Skeletal muscle tissue (tissue), 5 donors: ENCODE measurements at places on chromosomes 2 and 18. TPM values are rescaled to one million over a fixed set of nuclear protein-coding genes. Genes with fewer than 3 reads are reported as not detected.

RESP18 gene
- not detected for total RNA-seq

REG1B gene
- not detected for total RNA-seq

MFSD6 gene
- total RNA-seq: 8.4 TPM

PLEKHM3 gene
- 20.9 TPM for total RNA-seq

PROM2 gene
- under 0.01 TPM for total RNA-seq

DAW1 gene
- not detected for total RNA-seq

LINC00305 gene
- total RNA-seq: not detected

MAP3K19 gene
- not detected for total RNA-seq

PSMA8 gene
- total RNA-seq: not detected

NGEF gene
- 2.6 TPM for total RNA-seq

COBLL1 gene
- total RNA-seq: 11.0 TPM

EML6 gene
- 10.4 TPM for total RNA-seq

TBC1D8 gene
- total RNA-seq: 16.2 TPM

ANKRD36 gene
- total RNA-seq: 25.1 TPM

CHAC2 gene
- 1.6 TPM for total RNA-seq

CD207 gene
- under 0.01 TPM for total RNA-seq

HPCAL1 gene
- 15.1 TPM for total RNA-seq

DSG3 gene
- not detected for total RNA-seq

COX5B gene
- total RNA-seq: 669 TPM

SP9 gene
- not detected for total RNA-seq

NAT8 gene
- not detected for total RNA-seq

SCN9A gene
- total RNA-seq: 14.1 TPM

GALR1 gene
- not detected for total RNA-seq

MC5R gene
- total RNA-seq: 1.6 TPM

ARPC2 gene
- 172 TPM for total RNA-seq

EIF2AK3 gene
- total RNA-seq: 24.0 TPM

TTR gene
- total RNA-seq: not detected

MYO5B gene
- total RNA-seq: 0.52 TPM

PDK1 gene
- 9.4 TPM for total RNA-seq

AKAIN1 gene
- not detected for total RNA-seq

GALNT5 gene
- total RNA-seq: 3.1 TPM

RAD51AP2 gene
- total RNA-seq: not detected

KCNS3 gene
- 12.5 TPM for total RNA-seq

GNAL gene
- 2.6 TPM for total RNA-seq

KCNF1 gene
- 1.6 TPM for total RNA-seq

KANSL3 gene
- total RNA-seq: 23.5 TPM

FAP gene
- total RNA-seq: 70.5 TPM

ABCG5 gene
- not detected for total RNA-seq

POTEJ gene
- not detected for total RNA-seq
